ENCODE measurements at places on chromosomes 11 and 22.

DNA sequence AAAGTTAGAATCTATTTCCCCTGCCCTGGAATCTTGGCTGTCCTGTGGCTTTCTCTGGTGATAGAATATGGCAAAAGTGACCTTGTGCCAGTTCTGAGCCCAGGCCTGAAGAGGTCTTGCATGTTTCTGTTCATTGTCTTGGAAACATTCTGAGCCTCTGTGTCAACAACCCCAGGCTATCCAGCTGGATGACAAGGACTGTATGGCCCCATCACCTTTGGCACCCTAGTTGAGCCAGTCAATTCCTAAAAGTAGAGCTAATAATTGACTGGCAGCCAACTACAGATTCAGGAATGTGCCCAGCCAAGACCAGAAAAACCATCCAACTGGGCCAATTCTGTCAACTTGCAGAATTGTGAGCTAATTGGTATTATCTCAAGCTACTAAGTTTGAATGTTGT, 514.1 kb upstream of the LARGE1 start:
- DNase-seq: no peak

DNA sequence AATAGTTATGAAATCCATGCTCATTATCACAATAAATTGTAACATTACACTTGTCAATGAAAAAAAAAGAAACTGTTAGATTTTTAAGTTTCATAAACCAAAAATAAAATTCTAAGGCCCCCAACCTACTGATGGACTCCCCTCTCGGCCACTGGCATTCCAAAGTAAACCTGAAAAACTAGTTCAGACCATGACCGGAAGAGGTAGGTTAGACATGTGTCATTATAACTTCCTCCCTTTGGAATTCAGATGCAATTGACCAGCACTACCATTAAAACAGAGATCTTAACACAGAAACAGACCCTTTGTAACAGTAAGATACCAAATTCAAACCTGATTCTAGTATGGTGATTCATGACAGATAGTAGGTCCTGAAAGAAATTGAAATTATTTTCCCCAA, 12.9 kb downstream of the OR10A6 start:
- DNase-seq: no peak

DNA sequence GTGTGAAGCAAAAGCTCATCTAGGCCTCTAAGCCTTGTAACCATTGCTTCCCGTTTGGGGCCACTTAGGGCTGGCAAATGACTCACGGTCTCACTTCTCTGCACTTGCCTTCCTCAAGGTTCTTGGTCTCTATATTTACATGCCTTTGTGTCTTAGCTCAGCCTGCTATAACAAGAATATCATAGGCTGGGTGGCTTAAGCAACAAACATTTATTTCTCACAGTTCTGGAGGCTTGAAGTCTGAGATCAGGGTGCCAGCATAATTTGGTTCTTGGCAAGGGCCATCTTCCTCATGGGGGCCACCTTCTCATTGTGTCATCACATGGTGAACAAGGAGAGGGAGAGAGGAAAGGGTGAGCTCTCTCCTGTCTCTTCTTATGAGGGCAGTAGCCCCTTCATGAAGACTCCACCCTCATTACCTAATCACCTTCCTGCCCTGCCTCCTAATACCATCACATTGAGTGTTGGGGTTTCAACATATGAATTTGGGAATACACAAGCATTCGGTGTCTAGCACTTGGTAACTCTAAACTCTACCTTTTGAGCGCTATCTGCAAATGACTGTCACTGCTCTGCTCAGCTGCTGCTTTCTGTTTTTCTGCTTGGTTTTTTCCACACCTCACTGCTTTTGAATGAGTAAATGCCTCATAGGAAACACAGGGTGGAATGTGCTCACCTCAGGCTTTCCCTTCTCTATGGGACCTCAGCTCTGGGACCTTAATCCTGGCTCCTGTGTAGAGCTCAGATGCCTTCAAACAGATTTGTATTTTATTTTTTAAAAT, 16.2 kb upstream of the ME3 start:
- DNase-seq: no peak

DNA sequence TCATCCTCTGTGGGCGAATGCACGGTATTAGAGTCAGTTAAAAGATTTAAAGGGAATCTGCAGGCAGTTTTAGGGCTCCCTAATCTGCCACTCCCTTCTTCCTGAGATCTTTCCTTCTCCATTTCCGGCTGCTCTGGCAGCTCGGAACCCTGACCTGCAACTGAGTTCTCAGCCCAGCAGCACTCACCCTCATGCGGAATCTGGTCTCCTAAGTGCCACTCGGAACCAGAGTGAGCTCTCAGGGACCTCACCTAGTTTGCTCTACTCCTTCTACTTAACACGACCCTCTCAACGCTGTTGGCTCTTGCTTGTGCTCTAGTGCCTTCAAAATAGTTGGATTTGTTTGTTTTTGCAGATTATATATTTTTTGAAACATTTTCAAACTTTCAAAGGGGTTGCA, 19.3 kb upstream of the IL10RA start:
- DNase-seq: no peak

- DNase-seq: no peak
These were observed 66.6 kb downstream of the SLC5A12 start for GRCh38 chr11:26655287-26655686.

- DNase-seq: no peak
These were observed 524.1 kb downstream of the METTL15 start for GRCh38 chr11:28632338-28632737.

GRCh38 chr22:19108807-19109197, 13.4 kb downstream of the DGCR2 start:
- no peak for DNase-seq

DNA sequence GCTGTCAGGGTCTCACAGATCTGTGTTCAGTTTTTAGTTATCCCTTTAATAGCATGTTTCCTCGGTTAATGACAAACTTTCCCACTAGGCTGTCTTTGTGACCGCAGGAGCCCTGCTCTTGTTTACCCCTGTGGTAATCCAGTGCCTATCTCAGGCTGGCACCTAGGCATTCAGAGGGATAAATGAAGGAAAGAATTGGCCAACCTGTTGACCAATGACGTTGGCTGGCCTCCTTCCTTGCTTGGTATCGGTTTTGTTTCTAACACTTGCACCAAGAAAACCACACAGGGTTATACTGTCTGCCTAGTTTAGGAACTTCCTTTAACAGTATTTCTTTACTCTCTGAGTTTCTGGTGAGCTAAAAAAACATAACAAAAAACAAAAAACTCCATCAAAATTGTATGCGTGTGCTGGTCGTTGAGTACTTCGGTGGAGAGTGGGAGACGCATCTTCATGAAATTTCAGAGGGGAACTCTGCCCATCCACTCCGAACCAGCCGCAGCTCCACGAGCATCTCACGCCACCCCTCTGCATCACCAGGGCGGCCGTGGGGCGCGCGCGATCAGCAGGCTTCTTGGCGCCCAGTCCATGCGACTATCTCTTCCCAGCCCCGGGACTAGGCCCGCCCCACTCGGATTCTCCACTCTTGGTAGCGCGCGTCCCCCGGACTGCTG, 563 bp upstream of the ENDOD1 start:
- no peak for DNase-seq

- DNase-seq: no peak
These were observed 76.4 kb upstream of the PRODH start for GRCh38 chr22:19012308-19012986.

DNA sequence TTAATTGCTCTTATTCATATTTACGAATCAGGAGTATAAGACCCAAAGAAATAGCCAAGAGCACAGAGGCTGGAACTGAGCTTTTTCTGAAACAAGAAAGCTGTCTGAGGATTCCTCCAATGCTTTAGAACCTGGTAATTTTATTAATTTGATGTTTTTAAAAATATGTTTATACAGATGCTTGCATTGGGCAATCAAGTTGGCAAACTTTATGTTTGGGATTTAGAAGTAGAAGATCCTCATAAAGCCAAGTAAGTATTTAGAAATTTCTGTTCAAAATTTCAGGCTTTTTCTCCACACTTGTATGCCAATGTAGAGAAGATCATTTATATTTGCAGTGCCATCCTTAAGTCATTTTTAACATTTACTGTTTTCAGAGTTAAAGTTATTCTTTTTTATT, 24.3 kb upstream of the HIKESHI start:
- DNase-seq: no peak

DNA sequence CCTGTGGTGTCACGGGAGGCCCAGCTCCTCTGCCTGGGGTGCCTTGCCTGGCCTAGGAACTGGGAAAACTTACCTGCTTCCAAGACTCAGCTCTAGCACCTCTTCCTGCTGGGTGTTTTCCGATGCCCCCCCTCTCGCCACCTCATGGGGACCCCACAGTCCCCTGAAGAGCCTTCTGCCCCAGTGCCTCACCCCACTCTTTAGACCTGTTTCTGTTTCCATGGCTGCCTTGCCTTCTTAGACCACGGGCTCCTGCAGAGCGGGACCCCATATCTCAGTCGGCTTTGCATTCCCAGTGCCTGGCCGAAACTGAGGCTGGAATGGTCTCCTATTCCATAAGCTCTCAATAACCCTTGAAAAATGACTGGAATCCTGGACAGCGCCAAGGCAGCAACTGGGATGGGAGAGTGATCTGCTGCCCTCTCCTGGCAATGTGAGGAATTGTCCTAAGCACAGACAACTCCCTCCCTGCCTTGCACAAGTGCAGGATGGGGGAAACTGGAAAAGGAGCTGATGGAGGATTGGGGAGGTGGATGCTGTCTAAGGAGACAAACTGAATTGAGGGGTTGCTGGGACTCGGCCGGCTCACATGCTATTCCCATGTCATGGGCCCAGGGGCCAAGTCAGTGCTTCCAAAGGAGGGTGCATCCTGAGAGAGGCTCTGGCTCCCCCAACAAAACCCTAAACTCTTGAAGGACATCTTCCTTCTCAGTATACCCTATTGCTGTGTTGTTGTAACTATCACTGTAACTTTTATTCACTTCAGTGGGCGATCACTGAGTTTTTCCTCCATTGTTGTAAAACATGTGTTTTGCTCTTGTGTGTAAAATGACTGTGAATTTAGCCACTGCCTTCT, 26.6 kb upstream of the IL17RA start:
- peak; percentile 25 for DNase-seq

DNA sequence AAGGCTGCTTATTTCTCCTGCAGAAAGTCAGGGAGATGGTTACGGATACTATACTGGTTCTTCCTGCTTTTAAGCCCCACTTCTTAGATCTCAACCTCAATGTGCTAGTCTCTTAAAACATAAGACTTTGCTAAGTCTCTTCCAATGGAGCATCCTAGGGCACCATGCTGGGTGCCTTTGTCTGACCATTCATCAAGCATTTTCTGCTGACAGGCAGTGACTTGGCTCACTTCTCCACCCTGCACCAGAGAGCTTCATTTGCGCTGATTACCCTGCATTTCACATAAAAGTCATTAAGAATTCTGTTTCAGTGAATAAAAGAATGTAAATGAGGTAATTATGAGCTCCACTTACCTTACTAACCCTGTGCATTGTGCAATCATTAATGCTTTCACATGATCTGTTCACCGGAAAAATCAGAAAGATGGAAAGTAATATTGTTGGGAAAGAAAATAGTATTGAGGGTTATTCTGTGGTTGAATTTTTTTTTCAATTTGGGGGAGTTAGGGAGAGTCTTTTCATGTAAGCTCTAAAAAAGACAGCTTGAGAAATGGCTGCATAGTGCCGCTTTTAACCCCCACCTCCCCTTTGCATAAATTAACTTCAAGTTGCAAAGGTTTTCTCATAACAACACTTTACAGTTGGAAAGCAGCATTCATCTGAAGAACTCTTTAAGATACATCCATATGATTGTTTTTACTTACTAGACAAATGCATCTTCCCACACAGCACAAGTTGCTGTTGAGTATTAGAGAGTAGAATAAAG, 677.3 kb upstream of the KIRREL3 start:
- DNase-seq: no peak

- DNase-seq: no peak
These were observed 13.6 kb upstream of the CHST1 start for GRCh38 chr11:45678976-45679375.

- DNase-seq: no peak
These were observed 31.5 kb downstream of the TSG101 start for GRCh38 chr11:18495271-18495670.

DNA sequence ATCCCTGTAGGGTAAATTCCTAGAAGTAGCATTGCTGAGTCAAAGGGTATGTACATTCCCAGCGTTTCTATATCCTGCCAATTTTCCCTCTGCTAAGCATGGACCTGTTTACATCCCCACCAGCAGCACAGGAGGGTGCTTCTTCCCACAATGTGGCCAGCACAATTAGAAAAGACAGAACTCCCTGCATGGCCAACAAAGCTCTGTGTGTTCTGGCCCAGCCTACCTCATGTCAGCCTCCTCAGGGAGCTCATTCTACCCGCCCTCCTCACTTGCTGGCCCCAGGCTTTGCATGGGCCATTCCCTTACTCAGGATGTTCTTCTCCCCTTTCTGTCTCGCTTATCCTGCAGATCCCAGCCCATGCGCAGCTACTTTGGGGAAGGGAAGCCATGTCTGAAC, 186.1 kb downstream of the DSCAML1 start:
- DNase-seq: no peak

DNA sequence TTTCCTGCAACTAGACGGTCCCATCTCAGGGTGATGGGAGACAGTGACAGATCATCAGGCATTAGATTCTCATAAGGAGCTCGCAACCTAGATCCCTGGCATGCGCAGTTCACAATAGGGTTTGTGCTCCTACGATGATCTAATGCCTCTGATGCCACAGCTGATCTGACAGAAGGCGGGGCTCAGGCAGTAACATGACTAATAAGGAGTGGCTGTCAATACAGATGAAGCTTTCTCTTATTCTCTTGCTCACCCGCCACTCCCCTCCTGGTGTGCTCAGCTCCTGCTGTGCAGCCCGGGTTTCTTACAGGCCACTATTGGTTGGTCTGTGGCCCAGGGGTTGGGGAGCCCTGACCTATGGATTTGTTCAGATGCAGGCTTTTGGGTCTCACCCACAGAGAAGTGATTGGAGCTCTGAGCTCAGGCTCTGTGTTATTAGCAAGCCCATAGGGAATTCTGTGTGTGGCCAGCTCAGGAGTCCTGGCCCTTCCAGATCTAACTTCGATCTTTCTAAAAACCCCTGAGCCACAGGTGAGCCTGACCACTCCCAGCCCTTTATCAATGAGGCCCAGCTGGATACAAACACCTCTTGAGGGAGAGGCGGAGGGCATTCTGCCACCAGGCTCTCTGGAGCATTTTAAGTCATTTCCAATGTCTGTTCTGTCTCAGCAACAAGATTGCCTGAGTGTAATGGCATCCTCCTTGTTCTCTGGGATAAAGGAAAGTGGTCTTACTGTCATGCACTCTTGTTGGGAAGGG, 351.8 kb downstream of the BUD13 start:
- no peak for DNase-seq

- no peak for DNase-seq
These were observed 512 bp upstream of the OR51T1 start for GRCh38 chr11:4881188-4881587.

GRCh38 chr22:27116312-27117086, 459.1 kb downstream of the MIAT start:
- DNase-seq: no peak

DNA sequence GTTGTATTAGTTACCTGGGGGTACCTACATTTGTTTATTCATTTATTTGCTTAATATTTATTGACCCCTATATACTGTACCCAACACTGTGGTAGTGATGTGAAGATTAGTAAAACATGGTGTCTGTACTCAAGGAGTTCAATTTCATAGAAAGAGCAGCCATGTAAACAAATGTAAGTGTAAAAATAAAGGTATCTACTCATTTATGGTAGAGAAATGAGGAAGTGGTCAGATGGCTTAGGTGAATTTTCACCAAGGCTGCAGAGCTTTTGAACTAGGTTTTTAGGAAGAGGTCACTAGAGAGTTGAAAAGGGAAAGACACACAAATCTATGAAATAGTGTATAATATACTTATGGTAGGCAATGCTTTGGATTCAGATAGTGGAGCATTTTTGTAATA, 11.1 kb downstream of the CTR9 start:
- DNase-seq: no peak

Measured in stimulated activated CD8-positive, alpha-beta memory T cell treated with anti-CD3 and anti-CD28 coated beads, Interleukin-7, amount 100 ng/mL, for 1 hour (primary cell).